Fibroblast of skin of right biceps (primary cell): ENCODE measurements at places on chromosomes 3 and 15.

DNA sequence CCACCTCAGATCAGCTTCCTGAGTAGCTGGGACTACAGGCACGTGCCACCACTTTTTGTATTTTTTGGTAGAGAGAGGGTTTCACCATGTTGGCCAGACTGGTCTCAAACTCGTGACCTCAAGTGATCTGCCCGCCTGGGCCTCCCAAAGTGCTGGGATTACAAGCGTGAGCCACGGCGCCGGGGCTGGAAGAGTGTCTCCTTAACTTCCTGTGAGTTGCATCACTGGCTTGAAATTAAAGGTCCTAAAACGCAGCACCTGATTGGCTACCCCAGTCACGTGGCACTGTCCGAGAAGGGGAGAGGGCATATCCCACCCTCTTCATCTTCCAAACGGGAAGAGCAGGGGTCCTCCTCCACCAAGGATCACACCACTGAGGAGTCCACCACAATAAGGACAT, 5.5 kb upstream of the FAM174B start:
- no peak for DNase-seq

- no peak for DNase-seq
Measured at GRCh38 chr3:13556917-13557316, 8.0 kb downstream of the FBLN2 start.

- peak; percentile 34 for DNase-seq
Measured at GRCh38 chr3:43641306-43642114, 19.7 kb upstream of the ANO10 start.

- DNase-seq: peak; percentile 92
Measured at GRCh38 chr15:89101302-89102193, 13.3 kb downstream of the ABHD2 start.

- peak; percentile 14 for DNase-seq
Measured at GRCh38 chr3:106440672-106441071, 571.9 kb upstream of the CBLB start.

GRCh38 chr3:37505415-37505814, 331.0 kb upstream of the LRRFIP2 start:
- DNase-seq: no peak

DNA sequence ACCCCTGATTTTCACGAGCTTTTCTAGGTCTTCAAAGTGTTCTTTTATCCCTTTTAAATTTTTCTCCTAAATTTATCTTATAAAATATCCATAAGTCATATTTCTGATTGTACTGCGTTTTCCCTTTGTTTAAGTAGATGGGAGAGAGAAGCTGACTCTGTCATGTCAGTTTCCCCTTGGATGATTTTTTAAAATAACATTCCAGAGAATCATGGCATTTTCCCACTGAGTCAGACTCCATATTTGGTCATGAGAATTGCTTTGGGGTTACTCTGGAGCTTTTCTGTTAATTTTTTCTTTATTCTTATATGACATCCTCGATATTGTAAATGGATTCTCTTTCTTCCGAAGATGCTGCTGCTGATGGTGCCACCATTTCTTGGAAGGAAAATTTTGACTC, 28.6 kb upstream of the UMPS start:
- peak; percentile 86 for DNase-seq

- DNase-seq: no peak
Measured at GRCh38 chr15:78204351-78205309, 29.7 kb downstream of the ACSBG1 start.

- no peak for DNase-seq
Measured at GRCh38 chr3:72814308-72814707, 33.9 kb downstream of the SHQ1 start.

- no peak for DNase-seq
Measured at GRCh38 chr15:47708161-47708980, 8.9 kb upstream of the SEMA6D start.

GRCh38 chr3:189049458-189050236, 122.1 kb upstream of the TPRG1 start:
- DNase-seq: no peak

- DNase-seq: no peak
Measured at GRCh38 chr15:86744198-86744780, 664.6 kb downstream of the AGBL1 start.

- DNase-seq: no peak
Measured at GRCh38 chr3:117589454-117589853, 879.9 kb downstream of the TUSC7 start.

- DNase-seq: no peak
Measured at GRCh38 chr3:49655731-49656285, 18.3 kb upstream of the APEH start.

- no peak for DNase-seq
Measured at GRCh38 chr3:163132111-163132510, 1635.5 kb downstream of the OTOL1 start.

DNA sequence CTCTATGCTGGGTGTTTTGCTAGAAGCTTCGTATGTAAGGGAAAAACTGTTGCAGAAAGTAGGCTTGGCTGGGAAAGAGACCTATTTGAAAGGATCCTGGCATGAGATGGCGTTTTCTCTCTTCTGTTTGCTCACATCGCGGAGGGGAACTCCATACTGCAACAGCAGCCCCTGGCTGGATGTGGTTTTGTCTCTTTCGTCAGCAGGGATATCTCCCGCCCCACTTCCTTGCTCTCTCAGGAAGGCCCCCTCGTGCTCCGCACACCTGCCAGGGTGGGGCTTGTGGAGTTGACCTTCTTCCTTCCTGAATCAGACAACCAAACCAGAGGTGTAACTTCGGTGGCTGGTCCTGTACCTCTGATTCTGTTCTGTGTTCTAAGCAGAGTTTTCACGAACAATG, 26.4 kb upstream of the MYZAP start:
- DNase-seq: no peak

GRCh38 chr15:82830427-82831173, 21.2 kb downstream of the WHAMM start:
- DNase-seq: no peak

DNA sequence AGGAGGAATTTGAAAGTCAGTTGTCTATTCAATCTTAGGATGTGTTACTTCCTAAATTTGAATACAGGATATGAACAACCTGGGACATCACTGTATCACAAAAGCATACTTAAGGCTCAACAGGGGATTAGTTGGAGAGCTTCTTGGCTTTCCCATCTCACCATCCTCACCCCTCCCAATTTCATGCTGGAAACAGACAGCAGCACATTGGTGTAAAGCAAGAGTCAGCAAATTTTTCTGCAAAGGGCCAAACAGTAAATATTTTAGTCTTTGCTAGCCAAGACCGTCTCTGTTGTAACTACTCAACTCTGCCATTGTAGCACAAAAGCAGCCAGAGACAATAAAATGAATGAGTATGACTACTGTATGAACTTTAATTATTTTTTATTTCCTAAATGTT, 94.9 kb downstream of the ERC2 start:
- no peak for DNase-seq

DNA sequence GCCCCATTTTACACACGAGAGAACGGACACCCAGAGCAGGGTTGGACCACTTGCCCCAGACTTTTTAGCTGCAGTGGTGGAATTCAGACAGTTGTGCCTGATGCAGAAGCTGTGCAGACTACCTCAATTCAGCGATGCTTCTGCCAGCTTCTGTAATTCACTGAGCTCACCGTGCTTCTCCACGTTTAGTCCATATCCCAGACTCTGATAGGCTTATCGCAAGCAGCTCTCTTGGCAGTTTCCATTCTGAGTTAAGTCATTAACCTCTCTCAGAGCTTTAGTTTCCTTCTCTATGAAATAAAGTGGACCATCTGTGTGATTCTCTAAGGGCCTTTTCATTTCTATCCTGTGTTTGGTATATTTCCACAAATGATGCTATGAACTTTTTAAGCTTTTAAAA, 37.1 kb downstream of the ABHD17C start:
- no peak for DNase-seq

DNA sequence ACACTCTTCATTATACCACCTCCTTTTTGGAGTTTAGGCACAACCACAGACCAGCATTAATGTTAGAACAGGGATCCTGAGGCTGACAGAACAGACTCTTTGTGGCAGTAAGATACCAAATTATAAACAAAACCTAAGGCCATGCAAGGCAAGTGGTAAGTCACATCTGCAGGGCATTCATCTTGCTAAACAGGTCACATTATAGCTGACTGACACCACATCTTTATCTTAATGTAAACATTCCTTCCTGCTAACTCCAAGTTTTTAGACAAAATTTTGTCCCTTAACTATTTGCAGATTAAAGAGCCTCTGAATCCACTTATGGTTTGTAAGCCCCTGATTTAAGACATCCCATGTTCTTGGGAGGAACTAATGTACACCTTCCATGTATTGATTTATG, 500.6 kb downstream of the PYDC2 start:
- DNase-seq: no peak

GRCh38 chr15:74555192-74555591, 14.2 kb downstream of the ARID3B start:
- DNase-seq: no peak

DNA sequence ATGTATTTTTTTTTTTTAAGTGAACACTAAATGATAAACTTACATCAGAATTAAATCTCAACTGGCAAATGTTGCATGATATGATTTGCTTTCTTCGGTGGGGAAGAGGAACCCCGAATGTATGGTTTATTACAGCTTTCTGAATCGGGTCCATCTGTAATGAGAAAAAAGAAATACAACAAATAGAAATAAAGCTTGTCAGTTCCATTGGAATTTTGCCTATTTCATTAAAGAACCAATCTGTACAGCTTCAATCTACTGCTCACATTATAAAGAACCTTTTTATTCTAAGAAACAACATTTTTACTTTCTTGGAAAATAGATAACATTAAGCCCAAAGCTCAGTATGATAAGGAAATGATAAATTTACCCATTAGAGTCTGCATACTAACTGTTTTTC, 186.5 kb downstream of the ZNF385D start:
- DNase-seq: no peak

DNA sequence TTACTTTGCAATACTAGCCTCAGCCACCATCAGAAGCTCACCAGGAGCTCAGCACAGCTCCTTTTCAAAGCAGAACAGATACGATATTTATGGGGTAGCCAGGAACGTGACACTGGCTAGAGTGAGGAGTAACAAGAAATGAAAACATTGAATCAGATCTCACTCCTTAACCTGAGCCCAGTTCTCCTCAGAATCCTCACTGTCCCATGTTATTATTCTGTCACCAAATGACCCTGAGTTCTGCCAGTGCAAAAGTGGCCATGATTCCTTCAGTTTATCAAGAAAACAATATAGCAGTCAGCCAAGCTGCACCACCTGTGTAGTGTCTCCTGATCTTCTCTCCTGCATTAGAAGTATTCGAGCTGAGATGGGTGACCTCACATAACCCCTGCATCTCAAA, 956.7 kb downstream of the TUSC7 start:
- peak; percentile 2 for DNase-seq

DNA sequence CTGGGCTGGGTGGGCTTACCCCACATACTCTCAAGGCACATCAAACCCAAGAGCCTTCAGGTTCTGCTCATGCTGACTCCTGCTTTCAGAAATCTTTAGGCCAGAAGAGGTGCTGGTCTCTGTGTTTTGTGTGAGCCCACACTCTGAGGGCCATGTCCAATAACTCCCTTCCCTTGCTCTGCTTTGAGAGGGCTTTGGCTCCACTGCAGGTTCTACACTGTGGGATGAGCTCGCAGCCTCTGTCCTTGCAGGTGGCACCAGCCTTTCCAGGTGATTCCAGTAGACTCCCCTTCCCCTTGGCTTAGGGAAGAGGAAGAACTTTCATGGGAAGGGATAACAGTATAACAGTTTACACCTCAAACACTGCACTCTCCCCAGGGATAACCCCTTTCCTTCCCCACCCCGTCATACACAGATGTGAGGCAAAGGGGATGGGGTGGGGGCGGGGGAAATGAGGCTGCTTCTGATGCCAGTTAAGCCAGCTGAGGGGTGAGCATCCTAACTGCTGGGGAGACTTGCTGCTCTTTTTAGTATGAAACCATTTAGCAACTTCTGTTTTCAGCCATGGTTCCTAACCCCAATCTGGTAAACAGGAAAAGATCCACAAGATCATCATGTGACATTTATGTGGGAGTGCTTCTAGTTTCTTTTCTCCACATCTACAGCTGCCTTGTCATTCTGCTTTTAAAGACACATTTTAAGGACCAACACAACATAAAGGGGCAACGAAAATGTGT, 262.4 kb downstream of the SLC9A9 start:
- no peak for DNase-seq

GRCh38 chr15:100944986-100945385, 25.8 kb downstream of the LRRK1 start:
- DNase-seq: peak; percentile 68

DNA sequence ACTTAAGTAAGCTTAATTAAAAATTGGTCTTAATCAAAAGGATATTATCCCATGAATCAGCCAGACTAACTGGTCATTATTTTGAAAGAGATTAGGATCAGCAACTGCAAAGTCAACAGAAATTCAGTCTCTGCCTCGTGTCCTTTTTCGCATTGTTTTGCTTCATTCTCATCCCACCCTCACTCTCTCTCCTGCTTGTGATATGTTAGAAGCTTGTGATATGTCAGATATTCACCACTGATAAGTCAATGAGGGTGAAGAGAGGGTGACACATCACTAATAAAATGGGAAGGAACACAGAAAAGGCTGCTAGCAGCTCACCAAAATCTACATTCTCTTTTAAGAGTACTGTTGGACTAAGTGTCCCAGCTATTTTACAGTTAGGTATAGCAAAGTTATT, 146.1 kb downstream of the SUCNR1 start:
- DNase-seq: no peak

DNA sequence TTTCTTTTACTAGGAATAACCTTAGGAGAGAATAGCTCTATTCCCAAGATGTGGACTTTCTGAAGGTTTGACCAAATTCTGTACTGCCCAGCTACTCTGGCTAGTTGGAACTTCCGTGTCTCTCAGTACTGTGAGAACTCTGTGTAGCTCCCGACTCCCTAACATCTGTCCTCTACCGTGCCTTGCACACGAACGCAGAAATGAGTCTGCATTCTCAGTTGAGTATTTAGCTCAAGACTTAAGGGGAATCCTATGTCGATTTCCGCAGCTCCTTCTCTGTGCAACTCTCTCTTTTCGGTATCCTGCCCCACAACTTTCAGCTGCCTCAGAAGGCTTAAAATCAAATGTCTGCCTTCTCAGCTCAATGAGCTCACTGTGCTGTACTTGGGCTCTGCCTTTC, 86.7 kb upstream of the EPHB3 start:
- no peak for DNase-seq

- no peak for DNase-seq
Measured at GRCh38 chr15:86183596-86184491, 104.2 kb downstream of the AGBL1 start.

GRCh38 chr3:177596248-177596815, 399.1 kb upstream of the TBL1XR1 start:
- no peak for DNase-seq

- DNase-seq: no peak
Measured at GRCh38 chr15:85685356-85685755, 109.4 kb downstream of the KLHL25 start.

- peak; percentile 46 for DNase-seq
Measured at GRCh38 chr15:35669432-35670045, 123.6 kb upstream of the DPH6 start.

GRCh38 chr3:87924485-87924884, 134.3 kb downstream of the CGGBP1 start:
- no peak for DNase-seq

GRCh38 chr3:98961161-98962155, 60.0 kb upstream of the DCBLD2 start:
- DNase-seq: peak; percentile 97

GRCh38 chr3:110375751-110376518, 695.7 kb upstream of the NECTIN3 start:
- no peak for DNase-seq
